ENCODE measurements at places on chromosomes 7 and 10.

DNA sequence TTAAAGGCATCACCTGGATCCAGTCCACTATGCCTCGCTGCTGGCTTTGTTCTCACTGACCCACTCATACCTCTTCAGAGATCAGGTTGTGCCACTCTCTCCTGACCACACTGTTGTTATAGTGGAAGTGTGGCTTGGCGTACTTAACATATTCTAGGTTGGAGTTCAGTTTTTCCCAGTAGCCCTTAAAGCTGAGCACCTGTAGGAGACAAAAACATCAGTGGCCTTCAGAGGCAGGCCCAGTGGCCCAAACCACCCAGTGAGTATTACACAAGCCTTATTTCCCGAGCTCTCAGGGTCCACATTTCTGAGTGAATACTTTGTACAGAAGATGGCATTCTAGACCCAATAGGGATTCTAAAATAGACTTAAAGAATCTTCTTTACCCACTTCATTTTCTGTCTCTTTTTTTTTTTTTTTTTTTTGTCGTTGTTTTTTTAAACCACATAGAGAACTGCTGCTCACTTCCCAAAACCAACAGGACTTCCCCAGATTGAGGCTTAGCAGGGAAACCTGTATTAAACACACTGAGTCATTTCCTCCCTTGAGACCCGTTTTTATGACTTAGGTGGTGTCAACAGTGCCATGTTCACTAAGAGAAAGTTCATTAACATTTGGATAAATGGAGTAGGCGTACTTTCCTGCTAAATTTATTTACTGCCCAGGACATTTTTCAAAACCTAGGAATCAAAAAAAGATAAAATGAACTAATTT is 85.8 kb downstream of the GSAP start:
- peak; percentile 92 for DNase-seq

GRCh38 chr7:20095436-20095835 is 121.7 kb downstream of the MACC1 start:
- DNase-seq: no peak

DNA sequence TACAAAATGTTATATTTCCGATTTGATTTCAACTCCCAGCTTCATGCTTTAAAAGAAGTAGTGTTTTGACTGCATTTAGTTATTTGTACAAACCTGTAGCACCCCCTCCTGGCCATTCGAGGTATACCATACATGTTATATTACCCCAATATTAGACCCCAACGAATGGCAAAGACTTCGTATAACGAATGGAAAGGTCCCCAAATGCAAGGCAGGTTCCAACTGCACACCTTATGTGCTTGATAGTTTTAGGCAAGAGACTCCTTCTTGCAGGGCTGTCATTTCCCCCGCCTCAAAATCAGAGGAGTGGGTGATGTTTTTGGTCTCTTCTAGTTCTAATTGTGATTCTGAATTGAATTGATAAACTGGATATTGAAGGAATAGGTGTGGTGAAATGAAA is 101.1 kb upstream of the TARP start:
- DNase-seq: peak; percentile 36

GRCh38 chr10:11586170-11586569 is 25.3 kb downstream of the USP6NL start:
- DNase-seq: no peak

DNA sequence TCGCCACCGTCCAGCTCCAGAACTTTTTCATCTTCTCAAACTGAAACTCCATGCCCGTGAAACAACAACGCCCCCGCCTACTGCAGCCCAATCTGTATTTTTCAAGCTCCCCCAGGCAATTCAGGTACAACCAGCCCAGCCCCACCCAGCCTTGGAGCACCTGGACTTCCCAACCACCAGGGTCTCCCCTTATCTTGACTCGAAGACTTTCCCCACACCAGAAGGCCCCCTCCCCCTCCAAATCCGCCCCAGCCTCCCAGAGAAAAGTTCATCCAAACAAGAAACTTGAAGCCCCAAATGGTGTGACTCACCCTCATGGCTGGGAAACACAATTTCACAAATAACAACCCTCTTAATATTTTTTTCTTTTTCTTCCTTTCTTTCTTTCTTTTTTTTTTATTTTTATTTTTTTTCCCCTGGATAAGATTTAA is 10.6 kb downstream of the ZCCHC24 start:
- peak; percentile 43 for DNase-seq
